ENCODE measurements at places on chromosomes 12 and 14.

DNA sequence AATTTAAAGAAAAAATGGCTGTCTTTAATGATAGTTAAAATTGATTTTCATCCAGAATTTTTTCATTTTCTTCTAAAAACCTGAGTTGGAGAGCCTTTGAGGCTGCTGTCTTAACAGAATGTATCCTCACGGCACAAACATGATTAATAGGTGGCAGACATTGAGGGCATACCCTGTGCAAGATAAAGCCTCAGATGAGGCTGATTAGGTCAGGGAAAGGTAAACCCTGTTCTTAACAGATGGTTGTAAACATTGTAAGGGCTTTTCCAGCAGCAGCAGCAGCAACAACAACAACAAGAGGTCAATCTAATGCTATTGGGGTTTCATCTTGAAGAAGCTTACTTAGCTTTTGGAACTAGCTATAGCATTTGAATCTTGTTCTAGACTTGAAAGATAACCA, 17.4 kb downstream of the GNG2 start:
- no peak for DNase-seq

- no peak for DNase-seq
Measured at GRCh38 chr12:131242741-131243496, 289.2 kb downstream of the ADGRD1 start.

DNA sequence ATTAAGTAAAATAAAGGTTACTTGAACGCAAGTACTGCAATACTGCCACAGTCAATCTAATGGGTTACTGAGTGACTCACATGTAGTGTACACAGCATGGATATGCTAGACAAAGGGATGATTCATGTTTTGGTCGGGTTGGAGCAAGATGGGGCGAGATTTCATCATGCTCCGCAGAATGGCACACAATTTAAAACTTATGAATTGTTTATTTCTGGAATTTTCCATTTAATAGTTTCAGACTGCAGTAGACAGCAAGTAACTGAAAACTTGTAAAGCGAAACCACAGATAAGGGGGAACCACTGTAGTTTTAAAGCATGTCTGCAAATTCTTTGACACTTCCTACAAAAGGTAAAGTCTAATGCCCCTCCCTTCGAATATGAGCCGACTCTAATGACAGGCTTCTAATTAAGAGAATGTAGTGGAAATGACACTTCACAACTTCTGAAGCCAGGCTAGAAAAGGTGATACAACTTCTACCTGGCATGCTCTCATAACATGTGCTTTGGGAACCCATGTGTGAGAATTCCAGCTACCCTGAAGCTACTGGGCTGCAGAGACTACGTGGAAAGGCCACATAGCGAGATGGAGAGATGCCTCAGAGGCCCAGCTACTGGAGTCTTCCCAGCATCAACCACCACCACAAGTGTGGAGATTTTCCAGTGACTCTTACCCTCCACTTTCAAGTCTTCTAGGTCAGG, 13.9 kb upstream of the TCP11L2 start:
- no peak for DNase-seq

GRCh38 chr12:127619869-127620734, 646.9 kb upstream of the TMEM132C start:
- DNase-seq, result no peak

DNA sequence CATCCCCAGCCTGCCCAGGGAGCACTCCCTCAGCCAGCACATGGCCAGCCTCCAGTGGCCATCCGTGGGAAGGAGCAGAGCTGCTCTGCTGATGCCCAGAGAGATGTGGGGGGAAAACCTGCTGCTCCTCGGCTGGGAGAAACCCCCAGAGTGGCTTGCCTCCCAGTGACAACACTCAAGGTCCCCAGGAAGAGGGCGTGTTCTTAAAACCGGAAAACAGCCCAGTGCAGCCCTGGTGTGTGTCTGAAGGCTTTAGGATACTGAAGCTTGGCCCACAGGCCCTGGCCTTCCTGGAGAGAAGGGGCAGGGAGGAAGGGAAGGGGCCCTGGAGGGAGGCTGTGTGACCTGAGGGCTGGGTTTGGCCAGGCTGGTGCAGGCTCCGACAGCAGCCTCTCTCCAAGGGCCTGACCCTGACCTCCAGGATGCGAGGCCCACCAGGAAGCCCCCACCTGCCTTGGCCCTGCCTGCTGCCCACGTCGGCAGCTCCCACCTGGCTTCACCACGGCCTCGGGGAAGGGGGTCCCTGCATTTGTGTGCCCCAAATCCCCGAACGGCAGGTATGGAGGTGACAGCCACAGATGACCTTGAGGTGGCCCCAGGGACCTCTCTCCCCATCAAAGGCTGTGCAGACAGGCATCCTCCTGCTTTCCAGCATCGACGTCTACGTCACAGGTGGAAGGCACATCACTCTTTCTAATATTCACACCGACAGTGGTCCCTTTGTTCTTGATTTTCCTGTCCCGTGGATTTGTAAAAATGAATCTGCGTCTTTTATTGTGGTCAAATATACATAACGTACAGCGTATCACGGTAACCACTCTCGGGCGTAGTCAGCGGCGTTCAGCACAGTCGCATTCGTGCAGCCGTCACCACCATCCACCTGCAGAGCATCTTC, 190.0 kb upstream of the C14orf180 start:
- no peak for DNase-seq
